Dorsolateral prefrontal cortex (tissue), 122 donors: ENCODE measurements at places on chromosomes 4 and X.

- no peak for DNase-seq
Measured at GRCh38 chrX:15549189-15550012, 48.8 kb downstream of the BMX start.

- DNase-seq = no peak
Measured at GRCh38 chr4:138859254-138859653, 156.3 kb upstream of the NOCT start.

DNA sequence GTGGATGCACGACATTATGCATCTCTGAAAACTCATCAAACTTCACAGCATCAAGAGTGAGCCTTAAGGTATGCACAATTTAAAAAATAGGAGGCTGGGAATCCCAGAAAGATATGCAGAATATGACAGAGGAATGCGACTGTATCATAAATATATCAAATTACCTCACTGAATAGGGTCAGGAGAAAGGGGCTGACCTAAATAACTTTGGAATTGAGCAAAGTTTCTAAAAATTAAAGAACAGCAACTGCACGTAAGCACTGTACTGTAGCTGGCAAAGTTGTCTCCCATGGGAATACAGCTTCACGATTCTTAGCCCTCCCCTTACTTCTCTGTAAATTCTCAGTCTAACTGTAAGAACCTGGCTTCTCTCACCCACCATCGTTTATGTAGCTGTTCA, 397.4 kb upstream of the ZFP42 start:
- DNase-seq = no peak

- no peak for DNase-seq
Measured at GRCh38 chrX:71533516-71533850, 579 bp downstream of the OGT start.

DNA sequence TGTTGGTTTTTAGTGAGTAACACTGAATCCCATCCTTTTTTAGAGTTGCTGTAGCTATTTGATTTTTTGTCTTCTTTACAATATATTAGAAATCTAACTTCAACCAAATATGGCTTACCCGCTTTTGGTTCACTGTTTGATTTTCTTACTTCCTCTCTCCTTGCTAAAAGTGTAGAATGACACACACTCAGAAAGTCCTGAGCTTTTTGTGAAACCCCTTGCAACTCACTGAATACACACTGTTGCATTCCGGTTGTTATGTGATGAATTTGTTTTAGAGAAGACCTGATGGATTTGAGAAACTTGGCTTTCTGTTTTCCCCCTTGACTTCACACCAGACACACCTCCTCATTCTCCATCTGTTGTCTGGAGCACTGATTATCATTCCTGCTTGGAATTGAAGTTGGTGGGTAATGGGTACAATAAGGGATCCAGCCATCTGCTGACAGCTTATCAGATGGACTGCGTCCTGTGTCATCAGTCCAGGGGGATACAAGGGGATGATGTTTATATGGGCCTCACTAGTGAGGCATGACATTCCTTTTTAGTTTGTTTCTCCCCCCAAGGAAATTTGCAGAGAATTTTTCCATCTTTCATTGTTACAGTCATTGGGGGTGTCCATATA, 5.2 kb downstream of the TMEM164 start:
- DNase-seq = no peak

- no peak for DNase-seq
Measured at GRCh38 chr4:86596807-86597206, 2.7 kb downstream of the PTPN13 start.

GRCh38 chr4:133372699-133373098, 223.6 kb downstream of the PCDH10 start:
- no peak for DNase-seq

- DNase-seq = no peak
Measured at GRCh38 chr4:31246856-31247255, 526.7 kb downstream of the PCDH7 start.

DNA sequence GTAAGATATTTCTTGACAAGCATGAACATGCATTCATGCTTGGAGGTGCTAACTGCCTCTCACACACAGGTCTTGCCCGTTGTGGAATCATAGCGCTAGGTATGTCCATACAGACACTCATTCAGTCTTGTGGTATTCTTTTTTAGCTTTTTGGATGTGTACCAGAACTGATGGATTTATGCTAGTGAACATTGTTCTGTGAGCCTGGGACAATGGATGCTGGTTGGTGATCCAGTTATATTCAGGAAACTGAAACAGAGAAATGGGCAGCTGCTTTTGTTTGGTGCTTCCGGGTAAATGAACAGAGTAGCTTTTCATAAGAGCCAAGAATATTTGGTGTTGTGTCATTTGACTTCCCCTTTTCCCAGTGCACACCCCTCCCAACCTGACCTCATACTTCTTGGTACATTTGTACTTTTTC, 78.9 kb upstream of the SLC4A4 start:
- DNase-seq = no peak

DNA sequence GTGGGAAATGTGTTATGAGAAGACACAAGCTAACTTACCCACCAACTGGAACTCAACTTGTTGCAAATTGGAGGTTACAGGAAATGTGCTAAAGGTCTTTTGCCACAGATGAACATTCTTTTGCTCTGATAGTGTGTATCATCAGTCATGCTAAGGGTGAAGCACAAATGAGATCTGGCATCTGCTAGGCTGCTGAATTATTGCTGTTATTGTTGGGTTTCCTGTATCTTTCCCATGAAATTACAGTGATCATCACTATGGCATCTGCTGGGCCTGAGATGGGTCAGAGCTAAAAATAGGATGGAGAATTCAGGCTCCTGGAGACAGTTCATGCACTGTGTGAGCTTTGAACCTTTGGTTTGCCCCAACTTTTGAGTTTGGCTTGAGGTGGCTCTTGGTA, 124.5 kb downstream of the NPNT start:
- DNase-seq = no peak

DNA sequence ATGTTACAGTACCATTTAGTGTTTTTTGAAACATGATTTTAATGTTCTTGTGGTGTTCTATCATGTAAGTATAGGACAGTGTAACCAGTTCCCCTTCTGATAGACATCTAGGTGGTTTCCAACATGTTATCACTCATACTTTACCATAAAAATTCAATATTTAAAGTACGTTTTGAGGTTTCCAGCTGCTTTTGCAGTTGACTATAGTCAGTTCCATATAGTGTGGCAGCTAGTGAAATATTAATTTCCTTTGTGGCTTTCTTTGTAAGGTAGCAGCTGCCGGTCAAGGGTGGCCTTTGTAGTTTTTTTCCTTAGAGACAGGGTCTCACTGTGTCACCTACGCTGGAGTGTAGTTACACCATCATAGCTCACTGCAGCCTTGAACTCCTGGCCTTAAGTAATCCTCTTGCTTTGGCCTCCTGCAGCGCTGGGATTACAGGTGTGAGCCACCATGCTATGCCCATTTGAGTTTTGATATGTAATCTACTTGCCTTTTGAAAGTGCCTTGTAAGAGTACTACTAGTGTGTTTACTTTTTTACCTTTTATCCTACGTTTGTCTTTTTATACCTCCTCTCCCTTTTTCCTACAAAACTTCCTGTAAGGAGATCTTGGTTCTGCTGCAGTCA, 63.0 kb downstream of the ARHGAP10 start:
- no peak for DNase-seq

DNA sequence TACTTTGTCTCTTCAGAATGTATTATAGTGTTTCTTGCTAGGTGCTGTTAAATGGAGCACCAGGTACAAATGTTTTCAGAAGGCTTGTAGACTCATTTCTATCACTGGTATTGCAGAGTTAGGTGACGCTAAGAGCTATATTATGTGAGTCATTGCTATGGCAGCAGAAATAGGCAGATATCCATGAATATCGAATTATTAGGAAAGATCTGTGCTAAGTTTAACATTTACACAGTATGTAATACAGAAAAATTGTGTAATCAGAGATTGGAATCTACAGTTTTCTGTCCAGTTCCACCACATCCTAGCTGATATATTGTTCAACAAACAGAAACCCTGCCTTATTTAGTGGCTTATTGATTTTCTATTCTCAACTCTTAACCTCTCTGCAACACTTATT, 1025.5 kb downstream of the STIM2 start:
- DNase-seq = no peak

DNA sequence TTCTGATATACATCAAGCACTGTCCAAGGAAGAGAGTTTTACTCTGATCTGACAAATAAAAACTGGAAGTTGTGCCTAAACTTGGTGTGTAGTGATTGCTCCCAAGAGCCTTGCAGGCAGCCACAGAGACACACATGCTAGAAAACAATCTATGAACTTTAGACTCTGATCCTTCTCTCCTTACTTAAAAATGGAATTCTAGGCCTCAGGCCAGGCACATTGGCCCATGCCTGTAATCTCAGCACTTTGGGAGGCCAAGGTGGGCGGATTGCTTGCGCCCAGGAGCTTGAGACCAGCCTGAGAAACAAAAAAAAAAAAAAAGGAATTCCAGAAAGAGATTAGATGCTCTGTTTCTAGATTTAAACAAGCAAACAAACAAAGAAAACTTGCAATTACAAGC, 45.6 kb upstream of the S100G start:
- DNase-seq = no peak

GRCh38 chr4:38333219-38333618, 330.8 kb upstream of the KLF3 start:
- DNase-seq = no peak
